Fibroblast of mammary gland (primary cell): ENCODE measurements at places on chromosomes 12 and 14.

GRCh38 chr12:105026411-105026810 is 40.3 kb downstream of the NOPCHAP1 start:
- no peak for DNase-seq

GRCh38 chr12:22728987-22729386 is 104.0 kb downstream of the ETNK1 start:
- no peak for DNase-seq

DNA sequence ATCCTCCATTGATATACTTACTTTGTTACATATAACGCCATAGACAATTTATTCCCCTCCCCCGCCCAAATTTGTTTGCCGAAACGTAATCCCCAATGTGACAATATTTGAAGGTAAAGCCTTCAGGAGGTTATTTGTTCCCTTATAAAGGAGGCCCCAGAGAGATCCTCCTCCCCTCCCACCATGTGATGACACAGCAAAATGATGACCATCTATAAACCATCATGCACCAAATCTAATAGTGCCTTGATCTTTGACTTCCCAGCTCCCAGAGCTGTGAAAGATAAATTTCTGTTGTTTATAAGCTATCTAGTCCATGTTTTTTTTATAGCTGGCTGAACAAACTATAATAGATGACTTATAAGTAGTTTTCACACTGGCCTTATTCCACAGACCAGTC is 122.2 kb downstream of the PTPRO start:
- DNase-seq, result no peak

- DNase-seq, result no peak
Observed at GRCh38 chr14:88848571-88848970, 24.1 kb downstream of the TTC8 start.

- no peak for DNase-seq
Observed at GRCh38 chr12:13961971-13962370, 19.4 kb downstream of the GRIN2B start.

DNA sequence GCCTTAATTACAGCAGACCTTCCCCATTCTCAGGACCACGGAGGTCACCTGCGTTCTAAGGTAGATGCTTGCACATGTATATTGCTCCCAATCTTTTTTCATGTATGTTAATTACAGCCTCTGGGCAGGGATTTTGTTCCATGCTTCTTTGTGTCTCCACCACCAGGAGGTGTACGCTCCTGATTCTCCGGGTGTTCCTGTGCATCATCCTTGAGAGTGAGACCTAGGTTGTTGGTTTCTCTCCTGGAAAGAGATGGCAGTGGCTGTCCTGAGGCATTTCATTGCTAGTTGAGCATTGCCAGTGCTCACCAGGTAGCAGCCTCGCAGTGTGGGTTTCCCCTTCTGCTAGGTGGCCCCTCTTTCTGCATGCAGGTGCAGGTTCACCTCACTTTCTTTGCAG is 52.8 kb downstream of the KCNK13 start:
- no peak for DNase-seq

GRCh38 chr12:1355396-1355795 is 239.0 kb downstream of the FBXL14 start:
- DNase-seq, result peak; percentile 19

- no peak for DNase-seq
Observed at GRCh38 chr12:1870998-1871917, 47.2 kb downstream of the CACNA2D4 start.

DNA sequence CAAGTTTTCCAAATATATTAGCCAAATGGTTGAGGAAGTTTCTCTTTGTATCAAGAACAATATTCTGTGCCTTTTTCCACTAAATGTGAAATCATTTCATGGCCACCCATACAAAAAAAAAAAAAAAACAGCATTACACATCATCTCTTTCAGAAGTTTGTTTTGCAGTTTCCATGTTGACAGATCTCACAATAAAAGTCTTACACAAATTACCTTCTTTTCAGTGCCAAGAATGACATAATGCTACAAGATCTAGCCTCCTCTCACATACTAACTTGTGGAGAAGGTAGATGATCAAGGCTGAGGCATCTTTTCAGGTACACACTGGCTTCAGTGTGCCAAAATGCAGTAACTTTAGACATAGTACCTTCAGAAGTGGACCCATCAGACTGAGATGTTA is 35.3 kb downstream of the PRKD1 start:
- peak; percentile 49 for DNase-seq

DNA sequence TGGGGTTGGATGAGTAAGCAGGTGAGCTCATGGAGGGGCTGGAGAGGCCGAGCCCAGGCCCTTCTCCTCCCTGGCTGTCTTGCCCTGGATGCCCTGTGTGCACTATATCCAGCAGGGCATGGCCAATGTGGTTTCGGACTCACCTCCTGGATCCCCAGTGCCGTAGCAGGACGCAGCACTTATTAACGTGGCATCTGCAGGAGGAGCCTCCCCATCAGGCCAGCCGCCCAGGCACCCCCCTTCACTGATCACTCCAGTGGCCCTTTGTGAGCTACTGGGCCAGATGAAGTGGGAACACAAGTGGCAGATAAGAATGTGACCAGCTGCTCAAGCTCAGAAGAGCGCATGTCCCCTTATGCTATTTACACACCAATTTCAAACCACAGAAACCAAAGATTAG is 43.1 kb upstream of the DICER1 start:
- DNase-seq, result no peak

DNA sequence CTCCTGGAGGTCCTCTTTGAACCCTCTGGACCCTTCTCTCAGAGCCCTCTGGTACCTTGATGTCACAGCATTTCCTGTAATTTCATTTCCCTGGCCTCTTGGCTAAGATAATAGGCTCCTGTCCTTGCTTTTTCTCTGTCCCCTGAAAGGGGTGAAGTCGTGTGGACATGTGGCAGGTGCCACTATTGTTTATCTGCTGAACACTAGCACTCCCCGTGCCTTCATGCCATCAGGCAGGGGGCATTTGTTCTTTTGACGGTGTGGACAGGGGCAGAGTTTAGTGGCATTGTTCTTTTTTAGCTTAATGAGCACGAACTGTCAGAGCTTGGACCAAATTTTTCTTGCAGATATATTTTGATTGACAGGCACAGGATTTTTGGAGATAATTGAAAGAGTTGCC is 166.0 kb downstream of the RGS6 start:
- no peak for DNase-seq

GRCh38 chr12:130656411-130656810 is 59.7 kb downstream of the RIMBP2 start:
- no peak for DNase-seq

DNA sequence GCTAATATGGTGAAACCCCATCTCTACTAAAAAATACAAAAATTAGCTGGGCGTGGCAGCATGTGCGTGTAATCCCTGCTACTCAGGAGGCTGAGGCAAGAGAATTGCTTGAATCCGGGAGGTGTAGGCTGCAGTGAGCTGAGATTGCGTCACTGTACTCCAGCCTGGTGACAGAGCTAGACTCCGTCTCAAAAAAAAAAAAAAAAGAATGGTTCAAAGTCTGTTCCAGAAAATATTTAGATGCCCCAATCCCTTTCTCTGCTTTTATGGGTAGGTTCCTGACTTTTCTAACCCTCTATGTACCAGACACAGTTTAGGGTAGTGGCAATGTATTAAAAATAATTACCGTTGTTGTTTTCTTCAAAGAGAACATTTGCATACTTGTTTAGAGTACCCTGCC is 161.4 kb downstream of the STXBP6 start:
- DNase-seq, result no peak

- no peak for DNase-seq
Observed at GRCh38 chr12:97306147-97306546, 156.5 kb upstream of the RMST start.

DNA sequence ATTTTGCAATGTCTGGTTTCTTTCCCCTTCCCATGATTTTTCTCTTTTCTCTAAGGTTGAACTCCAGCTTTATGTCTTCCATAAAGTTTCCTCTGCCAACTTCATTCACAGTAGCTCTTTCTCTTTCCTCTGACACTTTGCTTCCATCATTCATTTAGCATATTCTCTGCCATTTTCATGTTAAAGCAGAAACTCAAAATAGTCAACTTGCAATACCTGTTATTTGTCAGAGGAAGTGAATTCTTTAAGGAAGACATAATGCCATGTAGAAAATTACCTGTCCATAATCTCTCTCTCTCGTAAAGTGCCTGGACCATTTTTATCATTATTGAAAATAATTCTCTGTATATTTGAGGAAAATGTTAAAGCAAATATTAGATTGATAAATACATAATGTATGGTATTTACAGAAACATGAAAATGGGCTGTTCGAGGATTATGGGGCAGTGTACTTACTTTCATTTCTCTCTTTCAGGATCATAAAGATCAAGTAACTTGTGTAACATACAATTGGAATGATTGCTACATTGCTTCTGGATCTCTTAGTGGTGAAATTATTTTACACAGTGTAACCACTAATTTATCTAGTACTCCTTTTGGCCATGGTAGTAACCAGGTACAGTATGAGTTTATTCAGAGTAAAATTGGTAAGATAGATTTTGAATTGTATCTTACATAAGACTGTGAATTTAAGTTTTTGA is 12.6 kb downstream of the NEDD1 start:
- no peak for DNase-seq

DNA sequence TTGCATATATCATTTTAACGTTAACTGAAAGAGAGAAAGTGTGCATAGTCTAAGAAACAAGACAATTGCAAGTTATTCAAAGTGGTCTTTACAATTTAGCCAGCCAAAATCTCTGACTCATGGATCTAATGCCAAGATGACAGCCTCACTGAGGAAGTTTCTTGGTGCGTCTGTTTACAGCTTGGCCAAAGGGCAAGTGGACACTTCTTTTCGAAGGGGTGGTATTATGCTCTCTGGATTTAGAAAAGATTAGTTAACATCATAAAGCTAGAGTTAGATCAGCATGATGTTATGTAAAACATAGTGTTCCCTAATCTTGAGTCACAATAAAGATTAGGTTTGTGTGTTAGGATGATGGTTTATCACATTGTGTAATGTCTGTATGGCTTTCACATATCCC is 51.5 kb upstream of the SLC2A13 start:
- peak; percentile 42 for DNase-seq

- DNase-seq, result no peak
Observed at GRCh38 chr14:77259025-77259715, 11.8 kb downstream of the NGB start.

DNA sequence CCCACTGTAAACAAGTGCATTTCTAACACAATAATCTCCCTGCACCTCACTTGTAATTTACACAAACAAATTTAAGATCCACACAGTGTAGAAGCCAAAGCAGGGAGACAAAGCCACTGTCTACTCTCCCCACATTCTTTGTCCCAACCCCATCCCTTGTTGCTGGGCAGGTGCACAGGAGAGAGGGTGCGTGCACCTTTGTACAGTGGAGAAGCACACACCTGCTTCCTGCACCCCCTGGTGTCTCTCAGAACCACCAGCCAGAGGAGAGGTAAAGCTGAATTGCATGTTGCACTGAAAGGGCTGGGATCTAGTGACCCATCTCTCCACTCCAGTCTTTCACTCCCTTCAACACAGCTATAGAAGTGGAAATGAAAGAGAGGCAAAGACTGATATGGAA is 51.4 kb upstream of the IFNG-AS1 start:
- DNase-seq, result no peak

GRCh38 chr12:113479590-113480335 is 8.1 kb upstream of the LHX5 start:
- peak; percentile 15 for DNase-seq

DNA sequence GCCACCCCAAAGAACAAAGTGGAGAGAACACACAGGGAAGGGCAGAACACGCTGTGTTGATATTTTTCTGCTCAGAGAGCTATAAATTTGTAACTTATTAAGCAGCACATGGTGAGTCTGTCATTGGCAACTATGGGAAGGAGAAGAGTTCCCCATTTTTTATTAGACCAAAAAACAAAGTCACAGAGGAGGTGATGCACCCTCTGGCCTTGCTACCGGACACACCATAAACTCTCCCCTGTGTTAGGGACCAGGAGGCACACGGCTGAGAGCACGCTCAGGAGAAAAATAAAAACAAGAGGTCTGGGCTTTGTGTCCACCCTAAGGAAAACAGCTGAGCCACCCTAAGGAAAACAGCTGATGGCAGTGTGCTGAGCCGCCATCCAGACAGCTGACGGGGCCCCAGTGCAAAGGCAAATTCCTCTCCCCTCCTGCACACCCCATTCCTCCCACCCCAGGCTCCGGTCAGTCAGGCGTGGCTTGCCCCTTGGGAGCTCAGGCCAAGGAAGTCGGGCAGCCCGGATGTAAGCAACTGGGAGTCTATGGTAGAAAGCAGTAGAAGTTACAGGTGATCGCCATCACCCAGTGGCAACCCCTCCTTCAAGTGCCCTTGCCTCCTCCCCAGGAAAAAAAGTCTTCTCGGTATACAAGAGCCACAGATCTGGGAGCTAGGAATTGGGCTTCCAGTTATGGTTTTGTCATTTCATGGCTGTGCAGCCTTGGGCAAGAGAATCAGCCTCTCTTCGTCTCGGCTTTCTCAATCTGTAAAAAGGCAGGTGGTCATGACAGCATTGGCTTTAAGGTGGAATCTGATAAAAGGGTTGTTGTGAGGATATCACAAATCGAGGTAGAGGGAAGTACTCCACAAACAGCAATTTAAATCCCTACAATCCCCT is 2.4 kb downstream of the PXN start:
- no peak for DNase-seq

DNA sequence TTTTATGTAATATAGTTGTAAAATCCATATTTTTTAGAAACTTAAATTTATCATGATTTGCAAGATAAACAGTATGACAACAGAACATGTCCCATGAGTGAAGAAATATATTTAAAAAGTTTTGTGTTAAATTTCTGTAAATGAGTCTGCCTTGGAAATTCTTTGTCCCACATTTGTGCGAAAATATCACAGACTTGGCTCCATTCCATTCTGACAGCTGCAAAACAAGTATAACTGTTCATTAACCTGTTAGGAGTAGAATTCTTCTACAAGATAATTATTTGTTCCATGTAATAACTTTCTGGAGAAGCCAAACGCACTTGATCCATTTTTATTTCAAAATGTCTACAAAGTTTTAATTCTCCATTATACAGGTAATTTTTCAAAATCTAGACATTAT is 37.9 kb downstream of the MDM1 start:
- DNase-seq, result no peak

- no peak for DNase-seq
Observed at GRCh38 chr14:63565448-63565847, 22.3 kb upstream of the PPP2R5E start.

DNA sequence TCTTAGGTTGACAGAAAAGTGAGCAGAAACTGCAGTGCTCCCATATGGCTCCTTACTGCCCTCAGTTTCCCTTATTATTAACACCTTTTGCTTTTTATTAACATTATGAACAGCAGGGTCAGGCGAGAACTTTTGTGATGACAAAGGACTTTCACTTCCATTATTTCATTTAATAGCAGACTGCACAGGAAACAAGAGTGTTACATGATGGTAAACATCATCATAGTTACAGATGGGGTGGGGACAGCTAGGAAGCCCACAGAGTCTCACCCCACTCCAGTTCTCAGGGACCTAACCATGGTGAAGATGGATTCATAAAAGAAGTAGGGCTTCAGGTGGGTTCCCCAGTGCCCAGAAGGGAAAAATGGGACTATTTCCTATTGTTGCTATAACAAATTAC is 110.1 kb upstream of the PELI2 start:
- no peak for DNase-seq

- no peak for DNase-seq
Observed at GRCh38 chr12:114611145-114612018, 72.6 kb downstream of the TBX3 start.

GRCh38 chr12:69991690-69992288 is 166.8 kb downstream of the MYRFL start:
- DNase-seq, result no peak

- DNase-seq, result no peak
Observed at GRCh38 chr12:16130343-16130742, 147.1 kb downstream of the SLC15A5 start.
